ENCODE measurements at places on chromosomes 1 and 21.

DNA sequence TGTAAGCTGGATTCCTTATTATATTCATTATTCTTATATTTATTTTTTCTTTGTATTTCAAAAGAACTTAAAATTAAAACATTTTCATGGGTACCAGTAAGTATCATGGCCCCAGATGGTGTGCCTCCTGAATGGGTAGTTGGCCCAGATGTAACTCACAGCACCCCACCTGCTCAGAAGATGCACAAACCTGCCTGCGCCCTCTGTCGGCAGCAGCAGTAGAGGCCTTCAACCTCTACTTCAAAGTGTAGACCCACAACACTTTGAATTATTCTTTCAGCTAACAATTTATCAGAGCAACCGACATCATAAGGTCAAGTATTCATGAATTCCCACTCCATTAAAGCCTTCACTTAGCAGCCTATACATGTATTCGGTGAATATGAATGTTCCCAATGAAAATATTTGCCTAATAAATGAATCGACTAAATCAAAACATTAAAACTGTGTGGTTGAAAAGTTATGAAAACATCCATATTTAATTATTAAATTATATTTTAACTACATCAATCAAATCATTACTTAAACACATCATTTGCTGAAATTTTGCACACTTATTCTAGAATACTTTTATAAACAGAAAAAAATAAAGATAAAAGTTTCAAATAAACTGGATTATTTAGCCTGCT lies 25.4 kb downstream of the PIGM start:
- peak; percentile 87 for DNase-seq

DNA sequence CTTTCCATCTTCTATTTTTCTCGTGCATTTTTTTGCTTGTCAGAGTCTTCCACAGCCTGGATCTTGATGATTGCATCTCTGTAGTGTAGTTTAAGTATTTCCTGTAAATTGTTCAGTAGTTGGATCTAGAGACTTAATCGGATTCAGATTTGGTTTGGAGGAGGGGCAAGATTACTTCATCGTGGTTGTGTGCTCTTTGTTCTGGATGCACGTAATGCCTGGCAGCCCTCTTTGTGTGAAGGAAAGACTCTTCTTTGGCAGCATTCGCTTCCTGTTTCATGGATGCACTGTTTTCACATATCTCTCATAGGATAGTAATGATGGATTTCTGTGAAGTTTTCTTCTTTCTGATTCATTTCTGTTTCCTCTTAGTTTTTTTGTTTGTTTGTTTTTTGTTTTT lies 14.2 kb downstream of the SEMA4A start:
- DNase-seq, result no peak

- DNase-seq, result no peak
These were observed 110.5 kb upstream of the CDC42BPA start for GRCh38 chr1:227428803-227429202.

- DNase-seq, result no peak
These were observed 90.7 kb upstream of the ETS2 start for GRCh38 chr21:38714999-38715398.

DNA sequence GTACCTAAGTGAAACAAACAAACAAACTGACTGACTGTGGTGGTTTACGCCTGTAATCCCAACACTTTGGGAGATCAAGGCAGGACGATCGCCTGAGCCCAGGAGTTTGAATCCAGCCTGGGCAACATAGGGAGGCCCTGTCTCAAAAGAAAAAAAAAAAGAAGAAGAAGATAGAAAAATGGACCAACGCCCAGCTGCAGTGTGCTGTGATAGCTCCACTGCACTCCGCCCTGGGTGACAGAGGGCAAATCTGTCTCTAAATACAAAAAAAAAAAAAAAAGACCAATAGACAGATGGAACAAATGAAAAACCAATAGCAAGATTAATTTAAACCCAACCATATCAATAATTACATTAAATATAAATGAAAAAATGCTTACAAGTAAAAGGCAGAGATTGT lies 13.9 kb downstream of the AKR7A3 start:
- DNase-seq, result no peak

- peak; percentile 71 for DNase-seq
These were observed 180.7 kb downstream of the KAZN start for GRCh38 chr1:14778898-14779865.

GRCh38 chr1:151402764-151403163 lies 3.4 kb downstream of the PSMB4 start:
- no peak for DNase-seq

- no peak for DNase-seq
These were observed 31.1 kb downstream of the NRDC start for GRCh38 chr1:51847294-51847920.

DNA sequence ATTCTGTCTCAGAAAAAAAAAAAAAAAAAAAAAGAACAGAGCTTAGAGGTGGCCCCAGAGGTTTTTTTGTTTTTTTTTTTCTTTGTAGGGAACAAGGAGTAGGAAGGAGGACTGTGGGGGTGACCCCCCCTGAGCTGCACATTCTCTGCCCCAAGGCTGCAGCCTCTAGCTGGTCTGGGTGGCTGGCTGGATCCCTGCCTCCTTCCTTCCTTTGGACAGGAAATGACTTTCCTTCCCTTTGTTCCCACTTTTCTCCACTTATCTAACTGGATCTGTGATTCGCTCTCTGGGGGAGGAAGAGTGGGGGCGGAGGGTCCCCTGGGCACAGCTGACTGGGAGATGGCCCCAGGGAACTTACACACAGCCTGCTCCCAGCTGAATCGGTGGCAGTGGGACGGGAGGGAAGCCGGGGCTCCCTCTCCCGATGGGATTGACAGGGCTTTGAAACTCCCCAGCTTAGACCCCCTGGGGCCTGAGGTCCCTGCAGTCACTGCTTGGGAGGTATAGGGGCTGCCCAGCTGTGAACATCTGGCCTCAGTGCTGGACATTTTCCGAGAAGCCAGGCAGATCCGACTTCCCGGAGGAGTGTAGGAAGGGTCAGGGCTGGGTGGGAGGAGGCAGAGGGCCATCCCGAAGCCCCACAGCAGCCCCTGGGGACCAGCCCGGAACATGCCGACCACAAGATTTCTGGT lies 2.1 kb downstream of the FBLIM1 start:
- DNase-seq, result no peak

GRCh38 chr21:45361033-45361997 lies 43.6 kb upstream of the COL18A1 start:
- DNase-seq, result no peak

DNA sequence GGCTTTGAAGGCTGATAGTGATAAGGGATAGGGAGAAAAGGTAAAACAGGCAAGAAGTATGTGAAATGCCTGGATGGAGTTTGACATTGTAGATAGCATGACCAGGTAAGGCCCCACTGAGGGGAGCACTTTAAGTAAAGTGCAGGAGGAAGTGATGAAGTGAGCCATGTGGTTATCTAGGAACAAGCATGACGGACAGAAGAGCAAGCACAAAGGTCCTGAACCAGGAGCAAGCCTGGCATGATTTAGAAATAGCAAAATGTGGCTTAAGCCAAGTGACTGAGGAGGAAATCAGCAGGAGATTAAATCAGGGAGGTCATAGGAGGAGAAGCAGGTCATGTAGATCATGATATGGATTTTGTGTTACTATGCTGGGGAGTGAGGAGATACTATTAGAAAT lies 129.2 kb downstream of the GLUL start:
- DNase-seq, result no peak

GRCh38 chr1:85387781-85388180 lies 77.2 kb downstream of the DDAH1 start:
- DNase-seq, result no peak

DNA sequence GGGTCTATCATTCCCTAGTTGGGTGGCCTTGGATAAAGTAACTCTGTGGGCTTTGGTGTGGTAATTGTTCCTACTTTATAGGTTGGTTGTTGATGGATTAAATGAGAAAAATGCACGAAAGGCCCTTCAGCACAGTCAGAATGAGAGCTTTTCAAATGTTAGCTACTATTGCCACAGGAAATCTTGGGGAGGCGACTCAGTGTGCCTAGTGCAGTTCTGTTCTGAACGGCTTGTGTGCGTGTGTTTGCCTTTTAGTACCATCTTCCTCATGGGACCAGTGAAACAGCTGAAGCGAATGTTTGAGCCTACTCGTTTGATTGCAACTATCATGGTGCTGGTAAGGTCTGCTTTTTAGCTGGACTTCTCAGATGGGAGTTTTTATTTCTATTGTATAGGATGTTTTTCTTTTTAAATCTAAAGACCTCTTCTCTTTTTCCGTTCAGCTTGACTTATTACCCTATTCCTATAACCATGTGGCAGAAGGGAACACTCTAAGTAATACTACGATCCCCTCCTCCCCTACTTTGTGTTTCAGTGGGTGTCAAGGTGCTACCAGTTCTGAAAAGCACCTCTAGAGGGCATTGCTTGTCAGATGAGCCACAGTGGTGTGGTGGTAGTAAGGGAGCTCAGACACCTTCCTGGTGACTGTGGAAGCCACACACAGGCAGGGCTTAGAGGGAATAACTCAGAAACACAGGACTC lies 9.2 kb downstream of the SFT2D2 start:
- peak; percentile 80 for DNase-seq

- DNase-seq, result peak; percentile 36
These were observed 86.8 kb upstream of the BCAR3 start for GRCh38 chr1:93768380-93768863.

DNA sequence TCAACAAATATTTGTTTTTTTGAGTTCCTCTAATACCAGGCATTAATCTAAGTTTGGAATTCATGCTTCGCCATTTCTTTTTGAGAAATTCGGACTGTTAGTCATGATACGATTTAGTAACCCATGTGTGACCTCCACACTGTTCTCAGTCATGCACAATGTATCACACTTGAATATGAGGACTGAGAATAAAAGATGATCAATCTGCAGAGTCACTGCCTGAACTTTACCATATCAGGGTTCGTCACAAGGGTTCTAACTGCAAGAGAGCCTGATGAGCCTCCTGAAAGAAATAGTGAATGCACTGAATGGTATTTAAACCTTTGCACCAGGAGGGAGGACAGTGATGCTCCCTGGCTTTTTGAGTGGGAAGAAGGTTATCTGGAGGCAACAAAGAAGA lies 10.9 kb upstream of the FASLG start:
- DNase-seq, result no peak

DNA sequence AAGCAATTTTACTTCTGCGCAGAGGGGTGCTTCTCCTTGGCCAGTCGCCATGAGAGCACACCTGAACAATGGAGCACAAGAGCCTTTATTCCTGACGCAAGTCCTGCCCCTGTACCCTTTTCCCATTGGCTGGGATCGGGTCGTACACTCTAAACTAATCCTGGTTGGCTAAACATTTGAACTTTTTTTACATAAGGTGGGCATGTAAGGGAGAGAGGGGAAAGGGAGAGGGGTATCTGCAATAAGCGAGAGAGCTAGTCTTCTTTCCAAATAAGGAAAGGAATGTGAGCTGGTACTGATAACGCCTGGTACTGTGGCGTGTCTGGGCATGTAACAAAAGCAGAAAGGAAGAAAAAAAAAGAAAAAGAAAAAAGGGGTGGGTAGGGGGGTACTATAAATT lies 21.8 kb downstream of the MFSD2A start:
- DNase-seq, result no peak

DNA sequence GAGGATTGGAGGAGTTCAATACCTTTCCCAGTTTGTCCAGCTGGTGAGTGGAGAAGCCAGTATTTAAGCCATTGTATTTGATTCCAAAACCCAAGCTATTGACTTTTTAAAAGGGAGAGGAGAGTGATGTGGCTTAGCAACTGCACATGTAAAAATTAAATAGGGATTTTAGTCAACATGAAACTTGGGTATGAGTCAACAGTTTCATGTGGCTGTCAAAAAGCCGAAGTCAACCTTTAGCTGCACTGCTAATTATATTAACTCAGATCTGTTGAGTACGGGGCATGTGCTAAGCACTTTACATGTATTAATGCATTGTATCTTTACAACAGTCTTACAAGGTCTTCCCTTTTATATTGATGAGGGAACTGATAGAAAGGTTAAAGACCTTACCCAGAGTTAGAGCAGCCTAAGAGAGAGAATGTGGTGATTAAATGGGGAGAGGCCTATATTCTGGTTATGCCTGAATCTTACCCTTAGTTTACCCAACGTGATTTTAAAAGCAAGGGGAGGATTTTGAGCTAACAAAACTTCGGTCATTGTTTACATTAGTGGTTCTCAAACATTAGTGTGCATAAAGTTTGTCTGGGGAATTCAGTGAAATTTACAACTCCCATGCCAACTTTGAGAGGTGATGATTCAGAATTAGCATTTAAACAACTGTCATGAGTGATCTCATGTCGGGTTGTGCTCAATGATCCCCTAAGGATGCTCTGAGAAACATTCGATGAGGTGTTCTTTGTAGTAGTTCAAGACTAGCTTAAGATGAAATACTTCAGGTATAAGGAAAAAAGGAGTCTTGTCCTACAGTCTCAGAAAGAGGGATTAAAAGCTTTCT lies 6.9 kb upstream of the SLC35F3 start:
- no peak for DNase-seq

DNA sequence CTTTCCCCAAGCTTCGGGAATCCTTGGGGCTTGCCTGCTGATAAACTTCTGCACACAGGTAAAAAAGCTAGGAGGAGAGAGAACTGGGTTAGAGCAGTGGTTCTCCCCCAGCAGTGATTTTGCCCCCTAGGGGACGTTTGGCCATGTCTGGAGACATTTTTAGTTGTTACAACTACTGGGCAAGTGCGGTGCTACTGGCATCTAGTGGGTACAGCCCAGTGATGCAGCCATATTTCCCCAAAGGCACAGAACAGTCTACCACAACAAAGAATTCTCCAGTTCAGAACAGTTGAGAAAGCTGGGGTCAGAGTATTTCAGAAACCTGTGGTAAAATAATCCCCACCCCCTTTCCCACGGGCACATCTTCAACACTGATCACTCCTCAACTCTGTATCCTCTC lies 41.3 kb downstream of the LRRC71 start:
- no peak for DNase-seq

- DNase-seq, result no peak
These were observed 282.5 kb downstream of the RGS7 start for GRCh38 chr1:241074507-241074906.

DNA sequence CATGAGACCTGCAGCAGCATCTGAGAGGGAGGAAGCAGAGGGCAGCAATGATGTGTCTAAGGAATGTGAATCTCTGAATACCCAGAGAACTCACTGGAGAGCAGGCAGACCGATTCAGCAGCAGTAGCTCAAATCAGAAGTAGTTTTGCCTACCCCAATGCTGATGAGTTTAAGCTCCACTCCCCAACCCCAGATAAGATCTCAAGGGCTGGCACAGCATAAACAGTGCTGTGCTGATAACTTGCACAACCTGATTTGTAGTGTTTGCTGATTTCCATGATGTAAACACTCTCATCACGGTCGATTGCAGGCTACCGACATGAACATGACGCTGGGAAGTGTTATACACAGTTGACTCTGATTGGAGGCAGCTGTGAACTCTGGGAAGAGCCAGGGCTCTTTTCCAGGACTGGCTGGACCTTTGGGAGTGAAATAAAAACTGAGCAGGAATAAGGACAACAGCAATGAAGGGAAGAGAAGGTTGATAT lies 11.2 kb upstream of the HMGCS2 start:
- DNase-seq, result no peak

DNA sequence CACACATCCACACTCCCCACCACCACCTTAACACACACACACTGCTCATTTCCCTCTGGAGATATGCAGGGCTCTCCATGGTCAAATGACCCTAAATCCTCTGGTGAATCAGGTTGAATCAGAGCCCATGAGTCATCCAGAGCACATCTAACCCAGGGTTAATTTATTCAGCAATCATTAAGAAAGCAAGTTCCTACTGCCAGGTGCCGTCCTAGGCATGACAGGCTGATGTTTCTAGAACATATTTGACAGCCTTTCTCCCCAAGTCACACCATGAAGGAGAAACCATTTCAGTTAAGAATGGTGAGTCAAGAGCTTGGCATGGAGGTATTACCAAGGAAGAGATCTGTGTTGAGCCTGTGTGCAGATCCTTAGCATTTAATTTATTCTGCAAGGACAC lies 194.3 kb upstream of the CAMK1G start:
- DNase-seq, result no peak

- DNase-seq, result no peak
These were observed 102.7 kb upstream of the VANGL1 start for GRCh38 chr1:115539061-115539460.
